Activated T-cell treated with anti-CD3 and anti-CD28 coated beads, Interleukin-2, amount 50 U/mL, for 72 hours (primary cell): ENCODE measurements at places on chromosomes 1 and 21.

DNA sequence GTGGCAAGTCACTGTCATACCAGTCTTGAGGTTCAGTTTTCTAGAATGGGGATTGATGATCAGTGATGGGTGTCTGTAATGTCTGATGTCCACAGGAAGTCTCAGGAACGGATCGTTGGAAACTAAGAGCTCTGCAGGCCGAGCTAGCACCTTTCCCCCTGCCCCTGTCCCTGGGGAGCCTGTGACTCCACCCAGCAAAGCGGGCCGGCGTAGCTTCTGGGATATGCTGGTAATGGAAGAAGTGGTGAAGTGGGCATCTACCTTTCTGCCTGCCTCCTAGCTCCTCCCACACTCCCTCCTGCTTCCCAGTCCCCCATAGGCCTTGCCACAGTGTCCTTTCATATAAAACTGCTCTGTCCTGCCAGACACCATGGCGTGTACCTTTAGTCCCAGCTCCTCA lies 13.4 kb downstream of the HYI start:
- no peak for DNase-seq

DNA sequence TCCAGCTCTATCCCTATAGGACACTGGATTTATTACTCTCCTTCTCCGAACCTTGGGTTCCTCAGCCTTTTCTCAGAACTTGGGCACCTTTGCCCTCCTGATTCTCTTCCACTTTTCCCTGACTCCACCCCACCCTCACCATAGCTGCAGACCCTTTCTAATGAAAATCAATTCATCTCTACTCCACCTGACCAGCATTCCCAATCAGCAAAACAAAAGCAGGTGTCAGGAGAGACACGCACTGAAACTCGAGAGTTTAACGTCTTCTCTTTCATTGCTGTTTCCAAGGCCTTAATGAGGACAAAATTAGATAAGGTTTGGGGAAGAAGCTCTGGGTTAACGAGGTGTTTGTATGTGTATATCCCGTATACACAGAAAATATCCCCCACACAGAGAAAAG lies 208.8 kb downstream of the PLPP3 start:
- no peak for DNase-seq

DNA sequence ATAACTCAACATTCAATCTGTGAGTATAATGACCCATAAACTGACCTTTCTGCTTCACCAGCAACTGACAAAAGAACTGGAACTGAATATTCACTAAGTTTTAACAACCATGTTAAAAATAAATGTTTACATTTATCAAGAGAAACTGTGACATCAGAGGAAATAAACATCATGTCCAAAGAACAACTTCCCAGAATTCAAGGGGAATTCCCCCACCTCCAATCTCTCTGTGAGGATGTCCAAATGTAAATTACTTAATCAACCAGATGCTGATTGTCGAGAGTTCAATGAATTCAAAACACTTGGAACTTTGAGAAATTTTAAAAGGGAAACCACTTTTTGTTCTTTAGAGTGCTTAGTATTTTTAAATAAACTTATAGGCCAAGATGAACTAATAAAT lies 365.6 kb upstream of the ADGRL2 start:
- no peak for DNase-seq

GRCh38 chr1:76219366-76219818 lies 144.8 kb downstream of the ST6GALNAC3 start:
- no peak for DNase-seq

GRCh38 chr1:18636596-18637508 lies 6.2 kb downstream of the PAX7 start:
- DNase-seq: no peak

GRCh38 chr1:74571493-74571800 lies 59.0 kb upstream of the LRRC53 start:
- no peak for DNase-seq
